ENCODE measurements at places on chromosomes 5 and 9.

DNA sequence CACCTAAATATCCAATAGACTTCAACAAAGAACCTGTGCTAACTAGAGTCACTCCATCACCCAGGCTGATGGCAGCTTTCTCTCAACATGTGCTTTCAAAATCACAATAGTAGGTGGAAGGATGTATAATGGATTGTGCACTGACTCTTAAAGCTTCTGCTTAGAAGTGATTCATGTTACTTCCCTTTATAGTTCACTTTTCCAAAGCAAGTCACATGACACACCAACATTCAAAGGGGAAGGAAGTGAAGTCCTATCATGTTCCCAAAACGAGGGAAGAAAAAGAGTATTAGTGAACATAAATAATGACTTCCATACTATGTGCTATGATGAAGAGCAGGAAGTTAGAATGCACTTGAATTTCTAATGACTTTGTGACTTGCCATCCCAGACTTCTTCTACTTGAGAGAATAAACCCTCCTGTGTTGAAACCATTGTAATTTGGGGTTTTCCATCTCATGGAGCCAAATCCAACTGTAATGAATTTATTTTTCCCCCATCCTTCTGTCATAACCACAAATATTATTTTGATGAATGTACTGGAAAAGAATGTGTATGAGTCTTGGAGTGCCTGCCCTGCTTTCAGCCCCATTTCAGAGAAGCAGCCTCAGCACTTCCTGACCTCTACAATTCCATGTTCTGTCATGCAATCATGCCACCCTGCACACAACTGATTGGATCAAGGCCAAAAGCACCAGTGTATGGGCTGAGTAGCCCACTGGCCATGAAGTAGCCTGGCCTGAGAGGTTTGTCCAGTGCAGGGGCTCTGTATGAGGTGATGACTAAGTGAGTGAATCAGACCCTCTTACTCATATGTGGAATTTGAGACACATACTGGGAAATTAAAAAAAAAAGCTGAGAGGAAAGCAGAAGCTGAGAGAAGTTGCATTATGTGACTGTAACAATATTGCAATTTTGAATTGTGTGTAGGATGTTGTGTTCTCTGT is 525.9 kb upstream of the CLINT1 start:
- DNase-seq, result peak; percentile 62

GRCh38 chr5:132262882-132263547 is 5.5 kb downstream of the PDLIM4 start:
- no peak for DNase-seq

- DNase-seq, result no peak
Measured at GRCh38 chr5:112616812-112617547, 120.7 kb upstream of the APC start.

DNA sequence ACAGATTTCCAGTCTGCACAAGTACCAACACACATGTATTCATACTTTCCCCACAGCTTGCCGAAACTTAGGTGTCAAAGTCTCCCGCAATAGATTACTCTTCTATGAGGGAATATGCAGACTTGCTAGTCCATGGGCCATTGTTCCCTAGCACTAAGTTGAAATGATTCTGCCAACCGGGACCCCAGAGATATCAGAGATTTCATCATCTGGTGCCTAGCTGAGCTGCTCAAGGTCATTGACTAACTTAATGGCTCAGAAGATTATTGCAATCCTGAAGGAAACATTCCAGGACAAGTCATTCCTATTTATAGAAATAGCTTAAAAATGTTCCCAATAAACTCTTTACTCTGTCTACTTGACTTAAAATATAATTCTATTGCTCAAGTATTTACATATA is 202.6 kb downstream of the PIK3R1 start:
- DNase-seq, result no peak

DNA sequence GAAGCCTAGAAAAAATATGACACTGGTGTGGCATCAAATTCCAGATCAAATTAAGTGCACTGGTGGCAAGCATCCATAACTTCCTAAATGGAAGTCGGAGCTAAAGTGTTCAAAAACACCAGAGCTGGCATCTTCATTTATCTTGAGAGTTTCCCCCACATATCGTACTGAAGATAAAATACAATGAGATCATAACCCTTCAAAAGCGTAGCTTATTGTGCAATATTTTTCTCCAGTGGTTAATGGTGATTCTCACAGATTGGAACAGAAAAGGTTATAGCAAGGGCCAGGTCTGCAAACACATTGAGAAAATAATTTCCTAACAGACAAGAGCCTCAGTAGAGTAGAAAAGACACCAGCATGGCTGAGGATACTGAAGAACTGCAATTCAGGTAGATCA is 147.6 kb downstream of the SEMA5A start:
- DNase-seq, result no peak

- no peak for DNase-seq
Measured at GRCh38 chr5:32991421-32991815, 280.3 kb downstream of the NPR3 start.

DNA sequence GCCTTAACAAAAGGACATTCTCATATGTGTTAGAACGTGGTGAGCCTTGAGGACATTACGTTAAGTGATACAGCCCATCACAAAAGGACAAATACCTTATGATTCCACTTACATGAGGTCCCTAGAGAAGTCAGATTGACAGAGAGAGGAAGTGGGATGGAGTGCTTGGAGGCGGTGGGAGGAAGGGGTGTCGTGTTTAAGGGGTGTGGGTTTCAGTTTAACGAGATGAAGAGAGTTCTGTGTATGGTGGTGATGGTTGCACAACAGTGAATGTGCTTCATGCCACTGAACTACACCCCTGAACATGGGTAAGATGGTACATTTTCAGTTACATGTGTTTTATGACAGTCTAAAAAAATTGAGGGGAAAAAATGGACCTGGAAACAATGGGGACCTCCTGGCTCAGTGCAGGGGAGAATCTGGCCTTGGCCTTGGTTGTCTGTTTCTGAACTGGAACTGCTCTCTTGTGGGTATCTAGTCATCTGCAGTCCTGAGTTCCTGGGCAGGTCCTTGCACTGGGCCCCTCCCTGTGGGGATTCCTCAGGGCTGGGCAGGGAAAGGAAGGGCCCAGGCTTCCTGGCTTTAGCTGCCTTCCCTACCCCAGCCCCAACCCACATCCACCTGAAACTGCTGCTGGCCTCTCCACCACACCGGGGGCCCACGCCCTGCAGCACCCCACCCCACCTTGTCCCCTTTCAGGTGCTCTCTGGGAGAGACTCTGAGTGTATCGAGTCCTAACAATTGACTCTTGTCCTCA is 17.8 kb downstream of the LRRC8A start:
- DNase-seq, result peak; percentile 83

- DNase-seq, result no peak
Measured at GRCh38 chr5:159424123-159424522, 93.8 kb upstream of the IL12B start.

DNA sequence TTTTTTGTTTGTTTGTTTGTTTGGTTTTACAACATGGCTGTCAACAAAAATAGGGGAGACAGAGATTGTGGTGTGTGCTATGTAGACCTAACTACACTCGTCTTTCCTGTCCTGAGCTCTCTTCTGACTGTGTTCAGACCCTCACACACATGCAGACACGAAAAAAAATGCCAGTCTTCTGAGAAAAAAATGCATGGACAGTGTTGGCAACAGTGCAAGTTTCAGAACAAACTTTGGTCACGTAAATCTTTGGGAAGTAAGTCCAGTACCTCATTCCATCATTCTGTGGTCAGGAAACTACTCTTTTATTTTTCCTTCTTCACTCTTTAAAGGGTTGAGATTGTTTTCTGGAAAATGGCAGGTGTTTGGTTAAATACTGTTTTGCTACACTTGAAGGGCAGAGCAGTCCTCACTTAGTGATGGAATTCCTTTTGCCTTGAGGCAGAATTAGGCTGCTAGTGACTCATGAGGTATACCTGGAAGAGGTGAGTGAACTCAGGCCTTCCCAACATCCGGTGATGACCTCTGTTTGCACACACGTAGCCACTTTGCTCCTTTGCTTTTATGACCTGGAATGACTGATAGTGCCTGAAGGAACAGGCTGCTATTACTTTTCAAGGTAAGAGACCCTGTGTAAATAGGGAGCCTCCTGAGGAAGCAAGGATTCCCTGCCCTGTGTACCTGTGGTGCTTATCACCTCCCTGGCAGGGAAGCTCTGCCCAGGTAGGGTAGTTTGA is 81.6 kb upstream of the TNFAIP8 start:
- no peak for DNase-seq

- peak; percentile 48 for DNase-seq
Measured at GRCh38 chr9:135504262-135505243, 4.1 kb downstream of the MRPS2 start.

GRCh38 chr5:58069846-58070245 is 390.0 kb downstream of the PLK2 start:
- no peak for DNase-seq

DNA sequence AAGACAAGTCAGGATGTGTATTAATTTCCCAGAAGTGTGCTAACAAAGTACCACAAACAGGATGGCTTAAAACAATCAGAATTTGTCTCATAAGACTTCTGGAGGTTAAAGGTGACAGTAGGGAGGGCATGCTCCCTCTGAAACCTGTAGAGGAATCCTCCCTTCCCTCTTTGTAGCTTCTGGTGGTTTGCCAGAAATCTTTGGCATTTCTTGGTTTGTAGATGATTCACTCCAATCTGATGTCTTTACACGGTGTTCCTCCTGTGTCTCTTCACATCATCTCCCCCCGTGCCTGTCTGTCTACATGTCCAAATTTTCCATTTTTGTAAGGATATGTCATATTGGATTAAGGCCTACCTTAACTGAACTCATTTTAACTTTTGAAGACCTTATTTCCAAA is 471.5 kb downstream of the ZNF608 start:
- no peak for DNase-seq

GRCh38 chr9:110140276-110140675 is 67.7 kb downstream of the C9orf152 start:
- DNase-seq, result no peak

DNA sequence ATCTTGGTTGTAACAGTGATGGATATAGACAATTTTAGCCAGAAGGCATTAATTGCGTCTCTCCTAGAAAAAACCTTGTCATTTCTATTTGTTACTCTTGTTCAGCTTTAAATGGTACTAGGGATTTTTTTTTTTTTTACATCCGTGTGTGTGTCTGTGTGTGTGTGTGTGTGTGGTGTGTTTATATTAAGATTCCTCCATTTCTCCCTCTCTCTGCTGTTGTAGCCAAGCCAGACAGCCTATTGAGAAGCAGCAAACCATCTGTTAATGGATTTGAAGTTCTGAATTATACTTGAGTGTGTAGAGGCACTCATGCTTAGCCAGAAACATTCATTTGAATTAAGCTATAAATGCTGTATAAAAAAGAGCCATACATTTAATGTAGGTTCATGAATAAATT is 72.3 kb downstream of the SLF1 start:
- DNase-seq, result no peak

DNA sequence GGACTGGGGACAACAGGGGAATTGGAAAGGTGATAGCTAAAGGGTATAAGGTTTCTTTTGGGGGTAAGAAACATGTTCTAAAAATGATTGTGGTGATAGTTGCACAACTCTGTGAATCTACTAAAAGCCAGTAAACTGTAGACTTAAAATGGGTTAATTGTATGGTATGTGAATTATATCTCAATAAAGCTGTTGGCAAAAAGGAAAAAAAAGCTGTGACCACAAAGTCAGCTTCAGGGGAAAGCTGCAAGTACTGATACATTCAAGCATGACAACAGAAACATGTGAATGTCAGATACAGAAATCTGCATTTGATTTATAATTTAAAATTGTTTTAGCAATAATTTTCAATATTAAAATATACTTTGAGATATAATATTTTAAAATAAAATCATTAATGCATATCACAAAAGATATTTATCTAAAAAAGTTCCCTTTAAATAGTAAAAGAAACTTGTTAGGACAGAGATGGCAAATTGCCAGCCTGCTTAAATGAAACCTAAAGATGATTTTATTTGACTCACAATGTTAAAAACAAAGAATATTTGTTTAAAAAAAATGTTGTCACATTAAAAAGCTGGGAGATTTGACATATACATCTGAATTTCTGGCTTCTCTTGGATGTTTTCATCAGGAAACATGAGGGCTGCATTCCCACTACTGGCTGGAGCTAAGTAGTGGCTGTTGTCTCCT is 66.0 kb downstream of the TBCA start:
- peak; percentile 34 for DNase-seq

GRCh38 chr5:2260211-2261003 is 377.7 kb upstream of the IRX4 start:
- DNase-seq, result no peak

DNA sequence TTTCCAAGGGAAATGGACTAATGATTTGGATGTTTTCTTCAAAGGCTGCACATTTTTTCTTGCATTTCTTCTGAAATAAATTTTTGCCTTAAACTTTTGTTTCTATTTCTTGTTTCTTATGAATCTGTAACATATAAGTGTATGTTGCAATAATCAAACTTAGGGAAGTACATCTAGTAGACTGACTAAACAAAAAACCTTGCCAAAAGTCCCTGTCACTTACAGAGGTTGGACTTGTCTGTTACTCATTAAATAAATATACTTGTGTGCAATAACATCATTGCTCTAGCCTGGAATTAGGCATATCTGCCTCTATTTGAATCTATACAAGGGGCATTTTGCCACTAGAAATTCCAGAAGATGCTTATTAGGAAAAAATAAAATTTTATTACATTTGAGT is 56.6 kb downstream of the C6 start:
- DNase-seq, result no peak

DNA sequence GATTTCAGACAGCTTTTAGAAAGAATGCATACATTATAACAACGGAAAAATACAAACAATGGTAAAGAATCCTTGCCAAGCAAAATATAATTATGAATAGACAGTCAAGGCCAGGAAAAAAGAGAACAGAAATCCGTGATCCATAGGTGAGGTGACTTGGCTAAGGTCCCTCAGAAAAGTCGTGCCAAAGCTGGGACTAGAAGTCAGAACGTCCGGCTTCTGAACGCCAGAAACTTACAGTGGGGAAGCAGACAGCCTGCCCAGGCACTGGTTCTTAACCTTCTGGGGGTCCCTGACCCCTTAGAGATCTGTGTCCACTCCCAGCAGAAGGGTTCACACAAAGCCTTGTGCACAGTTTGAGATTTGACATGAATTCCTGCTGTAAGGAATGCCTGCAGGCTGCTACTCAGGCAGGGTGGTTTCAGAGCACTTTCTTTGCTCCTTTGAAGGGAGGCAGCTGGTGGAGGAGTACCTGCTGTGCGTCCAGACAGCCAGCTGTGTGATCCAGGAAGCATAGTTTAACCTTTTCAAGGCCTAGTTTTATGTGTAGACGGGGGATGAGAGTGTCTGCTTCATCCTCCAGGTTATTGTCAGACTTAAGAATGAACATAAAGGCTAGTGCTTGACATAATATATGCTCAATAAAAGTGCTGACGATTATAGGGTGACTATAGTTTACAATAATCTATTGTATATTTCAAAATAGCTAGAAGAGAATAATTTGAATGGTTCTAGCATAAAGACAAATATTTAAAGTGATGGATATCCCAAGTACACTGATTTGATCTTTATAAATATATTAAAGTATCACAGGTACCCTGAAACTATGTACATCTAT is 852 bp downstream of the ARHGEF37 start:
- DNase-seq, result no peak
